Lower leg skin (tissue), 4 donors: ENCODE measurements at places on chromosomes 5 and 9.

GRCh38 chr9:135724186-135724787 is 22.3 kb downstream of the KCNT1 start:
- DNase-seq = no peak

GRCh38 chr9:5389109-5389732 is 48.5 kb downstream of the PLGRKT start:
- no peak for DNase-seq

DNA sequence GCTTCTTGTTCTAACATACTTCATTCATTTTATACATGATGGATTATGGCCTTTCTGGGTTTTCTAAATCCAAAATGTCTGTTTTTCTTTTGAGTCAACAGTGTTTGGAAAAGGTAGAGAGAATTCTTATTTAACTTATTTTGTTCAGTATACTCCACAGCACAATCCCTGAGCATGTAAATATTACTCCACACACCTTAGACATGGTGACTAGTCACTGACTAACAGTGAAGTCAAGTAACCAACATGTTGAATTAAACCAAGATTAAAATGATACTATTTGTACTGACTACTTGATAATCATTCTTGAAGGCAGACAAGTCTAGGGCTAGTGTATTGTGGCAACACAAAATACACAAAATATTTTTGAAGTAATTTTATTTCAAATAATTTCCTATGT is 55.0 kb downstream of the HAPLN1 start:
- DNase-seq = no peak

GRCh38 chr5:118068886-118069285 is 919.5 kb downstream of the DTWD2 start:
- no peak for DNase-seq
